ENCODE measurements at places on chromosomes 7 and 10.

DNA sequence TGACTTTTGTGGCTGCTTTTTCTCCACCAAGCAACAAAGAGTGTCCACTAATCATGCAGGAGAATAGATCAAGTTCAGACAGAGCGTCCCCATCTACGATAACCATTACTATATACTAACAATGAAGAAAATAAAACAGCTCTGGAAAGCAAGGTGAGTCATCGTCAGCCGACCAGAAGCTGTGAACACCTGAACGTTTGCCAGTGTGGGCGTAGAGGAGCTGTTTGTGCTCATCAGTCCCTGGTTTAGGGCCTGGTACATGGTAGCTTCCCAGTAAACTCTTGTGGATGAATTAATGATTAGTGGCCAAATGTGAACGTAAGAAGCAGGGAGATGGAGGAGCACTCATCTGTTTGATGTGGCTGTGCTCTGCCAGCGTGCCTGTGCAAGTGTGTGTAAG lies 180.7 kb downstream of the EVX1 start:
- DNase-seq, result no peak

DNA sequence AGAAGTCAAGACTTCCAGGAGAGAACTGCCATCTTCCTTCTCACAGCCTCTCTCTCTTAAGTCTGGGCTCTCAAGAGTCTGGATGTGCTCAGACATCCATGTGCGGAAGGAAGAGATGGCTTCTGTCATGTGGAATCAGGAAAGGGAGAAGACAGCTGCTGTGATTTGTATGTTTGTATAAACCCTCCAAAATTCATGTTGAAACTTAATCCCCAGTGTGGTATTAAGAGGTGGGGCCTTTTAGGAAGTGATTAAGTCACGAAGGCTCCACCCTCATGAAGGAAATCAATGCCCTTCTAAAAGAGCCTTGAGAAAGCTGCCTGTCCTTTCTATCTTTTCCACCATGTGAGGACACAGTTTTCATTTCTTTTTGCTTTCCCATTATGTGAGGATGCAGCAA lies 73.9 kb upstream of the PTN start:
- DNase-seq, result no peak

GRCh38 chr10:6083523-6084475 lies 5.0 kb upstream of the RBM17 start:
- no peak for DNase-seq

DNA sequence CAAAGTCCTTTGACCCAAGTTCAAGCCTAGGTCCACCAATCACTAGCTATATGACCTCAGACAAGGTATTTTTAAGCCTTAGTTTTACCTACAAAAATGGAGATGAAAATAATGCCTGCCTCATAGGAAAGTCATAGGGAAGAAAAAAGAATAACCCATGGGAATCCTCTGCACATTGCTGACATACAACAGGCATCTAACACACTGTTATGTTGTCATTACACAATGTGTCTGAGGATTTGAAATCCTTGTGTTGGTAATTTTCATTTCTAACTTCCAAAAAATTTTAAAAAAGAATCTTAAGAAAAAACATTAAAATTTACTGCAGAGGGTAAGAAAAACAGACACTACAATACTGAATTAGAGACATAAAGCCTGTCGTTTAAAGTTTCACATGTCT lies 5.7 kb downstream of the ANK3 start:
- no peak for DNase-seq

GRCh38 chr7:5634107-5634950 lies 147.1 kb downstream of the RNF216 start:
- peak; percentile 76 for DNase-seq

DNA sequence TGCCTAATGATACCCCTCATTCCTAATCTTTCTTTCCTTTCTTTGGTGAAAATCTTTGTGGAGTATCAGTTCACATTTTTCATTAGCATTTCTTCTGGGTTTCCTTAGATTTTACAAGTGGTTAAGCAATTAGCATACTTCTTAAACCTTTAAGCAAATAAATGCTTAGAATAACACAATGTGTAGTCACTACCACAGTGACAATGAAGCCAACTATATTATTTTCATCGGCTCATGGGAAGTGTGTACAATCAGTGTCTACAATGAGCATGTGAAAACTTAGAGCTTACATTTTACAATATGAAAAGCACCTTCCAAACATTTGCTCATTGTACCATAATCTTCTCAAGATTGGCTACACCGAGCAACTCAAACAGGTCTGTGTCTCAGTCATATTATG lies 176.2 kb upstream of the PLXNA4 start:
- DNase-seq, result no peak

- no peak for DNase-seq
These were observed 11.6 kb downstream of the CBX3 start for GRCh38 chr7:26212921-26213718.

DNA sequence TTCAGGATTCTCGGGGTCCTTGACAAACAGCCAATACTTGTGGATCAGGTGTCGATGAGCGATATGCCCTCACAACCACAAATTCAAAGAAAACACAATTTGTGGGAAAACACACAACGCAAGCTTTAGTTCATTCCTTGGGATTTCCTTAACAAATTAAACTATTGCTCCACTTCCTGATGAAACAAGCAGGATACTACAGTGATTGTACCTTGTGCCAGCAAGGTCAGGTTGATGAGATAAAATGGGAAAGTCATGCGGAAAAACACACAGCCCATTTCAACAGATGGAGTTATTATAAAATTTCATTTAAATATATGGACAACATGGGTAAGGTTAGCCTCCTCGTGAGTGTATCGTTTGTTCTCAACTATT lies 8.8 kb upstream of the RHOBTB1 start:
- DNase-seq, result no peak

- DNase-seq, result no peak
These were observed 18.8 kb downstream of the GNAI1 start for GRCh38 chr7:80153446-80153845.

DNA sequence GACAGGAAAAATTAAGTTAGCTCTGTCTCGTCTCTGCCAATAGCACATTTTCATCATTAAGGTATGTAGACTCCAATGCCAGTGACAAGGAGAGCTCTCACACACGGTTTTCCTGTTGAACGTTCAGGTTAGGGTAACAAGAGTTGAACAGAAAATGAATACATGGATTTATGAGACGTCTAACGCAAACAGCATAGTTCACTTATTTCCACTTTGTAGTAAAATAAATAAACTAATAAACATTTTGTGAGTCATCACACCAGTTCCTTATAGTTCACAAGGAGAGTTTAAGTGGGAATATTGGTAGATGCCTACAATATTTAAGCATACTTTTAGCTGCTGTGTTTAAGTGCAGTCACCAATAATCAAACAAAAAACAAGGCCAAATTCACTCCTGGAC lies 21.1 kb downstream of the DRGX start:
- DNase-seq, result no peak

- no peak for DNase-seq
These were observed 130.8 kb downstream of the CUL2 start for GRCh38 chr10:34959321-34959720.

DNA sequence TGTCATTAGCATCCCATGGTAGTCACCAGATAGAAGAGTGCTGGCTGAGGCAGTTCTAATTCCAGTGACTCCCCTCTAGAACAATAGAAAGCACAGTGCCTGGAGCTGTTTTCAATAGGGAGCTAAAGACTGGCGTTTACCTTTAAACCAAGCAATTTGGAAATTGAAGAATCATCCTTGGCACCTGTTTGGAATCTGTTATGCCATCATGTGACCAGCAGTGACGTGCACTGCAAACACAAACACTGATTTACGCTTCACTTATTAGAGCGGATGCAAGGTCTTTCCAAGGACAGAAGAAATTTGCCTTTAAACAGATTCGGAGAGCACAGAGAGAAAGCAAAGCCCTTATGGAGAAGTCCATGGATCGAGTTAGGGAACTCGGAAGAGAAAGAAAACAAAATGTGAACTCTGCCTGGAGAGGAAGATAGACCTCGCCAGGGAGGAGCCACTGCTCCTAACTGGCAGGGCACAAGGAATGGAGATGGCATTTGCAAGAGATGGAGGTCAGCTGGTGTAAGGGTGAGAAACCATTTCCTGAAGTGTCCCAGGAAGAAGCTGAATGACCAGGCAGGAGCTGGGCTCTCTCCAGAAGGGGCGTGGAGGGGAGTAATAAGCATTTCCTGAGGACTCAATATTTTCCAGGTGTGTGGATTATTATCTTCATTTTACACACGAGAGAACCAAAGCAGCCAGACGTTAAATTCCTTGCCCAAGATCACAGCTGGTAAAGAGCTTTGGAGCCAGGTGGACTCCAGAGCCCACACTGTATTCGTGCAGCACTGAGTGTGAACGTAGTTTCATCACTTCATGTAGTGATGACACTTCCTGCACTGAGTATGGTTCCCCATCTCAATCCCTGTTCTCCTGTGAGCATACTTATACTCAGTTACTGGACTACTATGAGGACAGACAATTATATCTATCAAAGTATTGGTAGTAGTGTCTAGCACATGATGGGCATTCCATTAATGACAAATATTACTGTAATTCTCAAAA lies 97.7 kb downstream of the CUBN start:
- DNase-seq, result no peak

DNA sequence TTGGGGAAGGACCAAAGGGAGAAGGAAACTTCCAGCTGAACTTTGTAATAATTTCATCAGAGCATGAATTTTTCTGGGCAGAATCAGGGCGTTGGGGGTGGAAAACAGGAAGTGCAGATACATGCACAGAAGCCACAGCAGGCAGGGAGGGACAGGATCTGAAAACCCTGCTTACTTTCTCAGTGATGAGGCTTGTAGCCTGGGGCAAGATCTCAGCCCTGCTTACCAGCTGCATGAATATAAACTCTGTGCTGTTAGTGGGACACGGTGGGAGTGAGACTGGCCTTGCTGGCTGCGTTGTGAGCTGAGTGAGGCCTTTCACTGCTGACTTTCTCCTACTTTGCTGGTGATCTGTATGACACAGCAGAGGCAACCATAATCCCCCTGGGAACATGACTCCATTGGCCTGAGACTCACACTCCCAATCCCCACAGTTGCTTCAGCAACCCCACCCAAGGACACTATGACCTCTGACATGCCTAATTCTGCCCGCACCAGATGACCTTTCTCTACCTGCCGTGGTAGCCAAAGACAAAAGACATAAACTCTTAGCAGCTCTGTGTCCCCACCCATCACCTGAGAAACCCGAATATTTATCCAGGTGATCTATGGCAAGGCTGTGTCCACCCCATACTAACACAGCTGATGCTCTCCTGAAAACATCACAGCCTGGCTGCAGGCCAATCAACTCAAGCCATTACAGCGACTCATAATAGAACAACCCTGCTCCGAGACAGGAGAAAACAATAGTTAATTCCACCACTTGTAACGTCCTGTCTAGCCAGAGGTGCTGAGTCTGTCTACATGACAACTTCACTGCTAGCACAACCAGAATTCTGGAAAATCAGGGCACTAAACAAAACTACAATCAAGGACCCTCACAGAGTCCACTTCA lies 190.7 kb upstream of the CHRM2 start:
- no peak for DNase-seq

DNA sequence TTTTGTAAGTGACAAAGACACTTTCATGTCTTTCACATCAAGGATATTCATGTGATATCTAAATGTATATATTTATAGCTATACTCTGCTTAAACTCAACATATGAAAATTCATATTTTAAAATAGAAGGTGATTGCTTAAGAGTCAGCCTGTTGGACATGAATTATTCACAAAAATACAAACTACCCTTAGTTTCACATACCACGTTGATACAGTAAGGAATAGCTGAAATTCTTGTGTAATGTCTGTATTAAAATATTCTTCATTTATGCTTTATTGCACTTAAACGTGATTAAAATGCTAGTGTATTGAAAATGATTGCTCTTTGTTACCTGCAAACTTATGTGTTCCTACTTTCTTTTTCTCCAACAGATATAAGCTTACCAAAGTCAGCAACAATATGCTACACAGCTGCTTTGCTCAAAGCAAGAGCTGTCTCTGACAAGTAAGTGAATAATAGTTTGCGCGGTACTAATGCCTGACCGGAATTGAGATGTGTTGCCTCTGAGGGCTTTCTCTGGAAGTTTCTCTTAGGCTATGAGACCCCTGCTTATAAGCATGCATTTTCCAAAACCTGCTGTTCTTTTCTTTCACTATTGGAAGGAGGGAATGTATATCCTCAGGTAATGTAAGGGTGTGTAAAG lies 133.8 kb downstream of the WNT2 start:
- DNase-seq, result no peak

DNA sequence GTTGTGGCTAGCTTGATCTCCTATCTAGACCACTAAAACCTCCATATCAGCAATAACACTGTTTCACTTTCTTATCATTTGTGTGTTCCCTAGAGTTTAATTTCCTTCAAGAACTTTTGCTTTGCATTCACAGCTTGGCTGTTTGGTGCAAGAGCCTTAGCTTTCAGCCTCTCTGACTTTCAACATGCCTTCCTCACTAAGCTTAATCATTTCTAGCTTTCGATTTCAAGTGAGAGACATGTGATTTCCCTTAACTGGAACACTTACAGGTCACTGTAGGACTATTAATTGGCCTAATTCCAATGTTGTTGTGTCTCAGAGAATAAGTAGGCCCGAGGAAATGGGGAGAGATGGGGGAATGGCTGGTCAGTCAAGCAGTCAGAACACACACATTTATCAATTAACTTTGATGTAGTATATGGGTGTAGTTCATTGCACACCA lies 10.6 kb upstream of the BPGM start:
- DNase-seq, result no peak

DNA sequence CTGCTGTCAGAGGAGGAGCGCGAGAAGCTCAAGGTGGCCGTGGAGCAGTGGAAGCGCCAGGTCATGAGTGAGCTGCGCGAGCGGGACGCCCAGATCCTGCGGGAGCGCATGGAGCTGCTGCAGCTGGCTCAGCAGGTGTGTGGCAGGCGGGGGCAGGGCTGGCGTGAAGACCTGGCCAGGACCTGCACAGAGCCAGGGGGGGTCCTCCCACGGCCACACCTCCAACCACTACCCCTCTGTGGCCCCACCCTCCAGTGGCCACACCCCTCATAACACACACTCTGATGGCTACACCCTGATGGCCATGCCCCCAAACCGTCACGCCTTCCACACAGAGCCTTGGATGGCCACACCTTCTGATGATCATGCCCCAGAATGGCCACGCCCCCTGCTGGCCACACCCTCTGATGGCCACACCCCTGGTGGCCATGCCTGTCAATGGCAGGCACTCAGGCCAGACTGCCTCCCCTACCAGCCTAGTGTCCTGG lies 23.4 kb upstream of the DPYSL4 start:
- DNase-seq, result peak; percentile 52

DNA sequence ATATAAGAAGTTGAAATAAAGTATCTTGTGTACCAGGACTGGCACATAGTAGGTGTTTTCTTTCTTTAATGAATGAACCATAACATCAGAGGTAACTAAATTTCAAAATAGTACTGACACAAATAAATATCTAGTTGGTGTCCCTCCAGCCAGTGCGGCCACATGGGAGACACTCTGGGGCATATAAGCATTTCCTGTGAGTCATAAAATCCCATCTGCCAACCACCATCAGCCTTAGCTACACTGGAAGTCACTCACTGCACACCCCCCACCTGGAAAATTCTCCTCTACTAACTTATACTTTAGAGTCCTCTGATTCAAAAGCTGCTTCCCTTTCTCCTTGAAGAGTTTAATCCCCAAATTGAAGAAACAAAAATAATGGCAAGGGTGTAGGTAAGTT lies 32.5 kb downstream of the DYDC1 start:
- DNase-seq, result no peak
